ENCODE measurements at places on chromosomes 5 and 9.

DNA sequence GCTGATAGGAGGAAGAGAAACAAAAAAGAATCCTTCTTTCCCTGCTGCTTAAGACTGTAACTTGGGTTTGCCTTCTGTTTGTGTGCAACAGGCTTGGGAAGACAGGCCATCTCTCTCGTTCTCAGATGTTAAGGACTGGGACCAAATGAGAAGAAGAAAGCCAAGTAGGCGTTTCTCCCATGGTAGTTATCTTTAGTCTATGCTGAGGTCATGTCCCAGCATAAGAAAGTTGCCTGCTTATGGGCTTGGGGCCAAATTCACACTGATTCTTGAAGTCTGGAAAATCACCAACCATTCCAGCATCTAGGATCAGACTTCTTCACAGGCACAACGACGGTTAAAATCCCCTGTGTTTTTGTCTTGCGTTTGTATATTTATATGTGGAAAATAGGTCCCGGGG lies 44.2 kb upstream of the PALM2AKAP2 start:
- DNase-seq = no peak

GRCh38 chr5:60997721-60998120 lies 52.7 kb downstream of the NDUFAF2 start:
- no peak for DNase-seq

- no peak for DNase-seq
Observed at GRCh38 chr9:95225076-95225725, 92.3 kb downstream of the FANCC start.

- no peak for DNase-seq
Observed at GRCh38 chr5:167143716-167144115, 1147.7 kb upstream of the WWC1 start.

DNA sequence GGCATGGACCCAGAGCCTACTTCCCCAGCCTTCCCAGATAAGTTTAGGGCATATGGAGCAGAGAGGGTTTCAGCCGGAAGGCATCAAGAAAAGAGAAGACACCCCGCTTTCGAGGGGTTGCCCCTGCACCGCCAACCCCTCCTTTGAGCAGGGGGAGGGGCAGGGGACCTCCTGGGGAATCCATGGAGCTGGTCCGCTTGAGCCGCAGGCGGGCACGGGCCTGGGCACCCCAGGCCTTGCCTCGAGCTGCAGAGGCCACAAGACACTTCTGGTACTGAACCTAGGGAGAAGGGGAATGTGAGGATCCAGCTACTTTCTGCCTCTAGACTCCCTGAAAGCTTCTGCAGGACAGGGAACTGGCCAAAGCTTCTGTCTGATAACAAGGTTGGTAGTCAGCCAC lies 1.3 kb upstream of the SRA1 start:
- no peak for DNase-seq

GRCh38 chr9:72476617-72477437 lies 44.6 kb upstream of the TMC1 start:
- DNase-seq = peak; percentile 21

- no peak for DNase-seq
Observed at GRCh38 chr5:78791501-78792100, 143.0 kb upstream of the LHFPL2 start.

- no peak for DNase-seq
Observed at GRCh38 chr5:161630948-161631347, 54.6 kb upstream of the GABRA6 start.

DNA sequence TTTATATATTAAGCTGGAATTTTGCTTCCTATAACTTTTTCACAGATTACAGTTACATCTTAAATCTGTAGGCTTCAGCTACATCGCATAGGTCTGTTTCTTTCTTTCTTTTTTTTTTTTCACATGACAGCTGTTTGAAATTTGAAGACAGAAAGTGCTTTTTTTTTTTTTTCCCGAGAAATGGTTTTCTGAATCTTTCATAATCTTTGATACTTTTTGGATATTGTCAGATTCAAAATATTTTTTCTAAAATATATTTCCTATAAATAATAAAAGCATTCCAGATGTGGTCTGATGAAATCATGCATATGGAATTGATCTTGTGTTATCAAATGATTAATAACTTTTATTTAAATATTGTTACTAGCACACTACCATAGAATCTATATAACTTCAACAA lies 212.2 kb downstream of the TAF11L14 start:
- DNase-seq = no peak

GRCh38 chr9:127229691-127230417 lies 34.7 kb upstream of the GARNL3 start:
- DNase-seq = no peak

- DNase-seq = peak; percentile 19
Observed at GRCh38 chr9:111597852-111598732, 1.4 kb downstream of the PTGR1 start.

GRCh38 chr5:150787656-150788055 lies 9.1 kb downstream of the SMIM3 start:
- no peak for DNase-seq

GRCh38 chr5:13357929-13358328 lies 586.6 kb downstream of the DNAH5 start:
- DNase-seq = no peak

GRCh38 chr5:30561771-30562170 lies 631.7 kb upstream of the CDH6 start:
- no peak for DNase-seq

- no peak for DNase-seq
Observed at GRCh38 chr5:14594378-14595074, 12.9 kb downstream of the OTULINL start.

DNA sequence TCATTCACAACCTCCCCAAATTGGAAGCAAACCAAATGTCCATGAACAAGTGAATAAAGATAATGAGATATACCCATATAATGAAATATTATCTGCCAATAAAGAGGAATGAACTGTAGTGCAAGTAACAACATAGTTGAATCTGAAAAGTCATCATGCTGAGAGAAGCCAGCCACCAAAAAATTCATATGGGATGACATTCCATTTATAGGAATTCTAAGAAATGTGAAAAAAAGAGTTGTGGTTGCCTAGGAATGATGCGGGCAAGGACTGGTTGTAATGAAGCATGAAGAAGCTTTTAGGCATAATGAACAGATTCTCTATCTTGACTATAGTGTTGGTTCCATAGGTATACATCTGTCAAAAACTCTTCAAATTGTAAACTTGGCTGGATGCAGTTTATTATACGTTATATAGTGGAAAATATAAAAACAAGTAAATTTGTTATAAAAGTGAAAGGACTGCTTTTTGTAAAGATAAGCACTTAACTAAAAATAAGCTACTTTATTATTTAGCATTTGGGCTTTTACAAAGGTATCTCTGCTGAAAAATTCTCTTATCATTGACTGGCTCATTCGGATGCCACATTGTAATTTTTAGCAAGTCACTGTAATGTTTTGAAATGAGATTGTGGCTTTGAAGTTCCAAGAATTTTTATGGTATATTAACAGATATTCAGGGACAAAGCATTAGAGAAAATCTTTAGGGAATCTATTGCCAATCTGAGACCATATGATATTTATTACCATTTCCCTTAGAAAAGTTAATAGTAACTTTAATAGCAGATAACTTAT lies 21.2 kb upstream of the TTC23L start:
- no peak for DNase-seq

DNA sequence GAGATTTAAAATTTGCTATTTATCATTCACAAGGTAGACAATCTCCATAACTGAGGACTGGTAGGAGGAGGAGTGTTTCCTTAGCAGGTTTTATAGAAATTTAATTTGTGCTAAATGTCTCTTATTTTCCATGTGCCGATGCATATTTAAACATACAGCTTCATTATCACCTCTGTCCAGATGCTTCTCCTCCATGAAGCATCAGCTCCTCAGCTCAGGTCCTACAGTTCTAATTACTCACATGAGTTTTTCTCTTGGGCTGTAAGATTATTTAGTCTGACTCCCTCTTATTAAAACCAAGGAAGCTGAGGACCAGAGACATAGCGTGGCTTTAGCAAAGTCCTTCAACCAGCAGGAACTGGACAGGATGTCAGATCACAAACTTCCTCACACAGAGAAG lies 300.2 kb upstream of the PANK3 start:
- no peak for DNase-seq

- no peak for DNase-seq
Observed at GRCh38 chr5:59327191-59327980, 566.1 kb downstream of the PDE4D start.

DNA sequence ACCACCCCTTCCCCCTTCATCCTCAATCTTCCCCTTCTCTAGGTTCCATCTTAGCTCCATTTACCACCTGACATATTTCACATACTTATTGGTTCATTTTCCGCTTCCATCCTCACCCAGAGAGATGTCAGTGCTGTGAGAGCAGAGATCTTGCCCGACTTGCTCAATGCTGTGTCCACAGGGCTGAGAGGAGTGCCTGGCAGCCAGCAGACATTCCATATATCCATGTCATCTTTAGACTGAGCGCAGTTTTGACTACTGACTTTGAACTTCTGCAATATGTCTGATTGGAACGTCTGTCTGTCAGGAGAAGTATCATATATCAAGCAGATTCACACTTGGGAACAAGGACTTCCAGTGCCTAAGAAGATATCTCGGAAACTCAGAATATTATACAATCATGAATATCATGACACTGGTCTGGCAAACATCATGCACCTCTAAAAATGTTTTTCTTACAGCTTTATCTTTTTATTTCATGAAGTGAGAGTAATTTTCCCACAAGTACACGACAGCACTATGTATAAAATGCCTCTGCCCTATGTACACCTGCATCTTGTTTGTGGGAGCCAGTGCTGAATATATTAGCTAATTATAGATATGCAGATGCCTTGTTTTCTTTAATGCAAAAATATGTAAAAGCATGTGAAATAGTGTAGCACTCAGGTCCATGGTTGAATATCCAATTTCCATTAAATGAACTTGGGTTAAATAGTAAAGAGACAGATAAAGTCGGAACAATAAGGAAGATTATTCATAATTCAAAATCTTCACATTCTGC lies 454.0 kb upstream of the DAP start:
- DNase-seq = no peak

- no peak for DNase-seq
Observed at GRCh38 chr9:108860764-108861163, 1.3 kb upstream of the ACTL7A start.

- no peak for DNase-seq
Observed at GRCh38 chr5:11609570-11610303, 294.5 kb downstream of the CTNND2 start.

DNA sequence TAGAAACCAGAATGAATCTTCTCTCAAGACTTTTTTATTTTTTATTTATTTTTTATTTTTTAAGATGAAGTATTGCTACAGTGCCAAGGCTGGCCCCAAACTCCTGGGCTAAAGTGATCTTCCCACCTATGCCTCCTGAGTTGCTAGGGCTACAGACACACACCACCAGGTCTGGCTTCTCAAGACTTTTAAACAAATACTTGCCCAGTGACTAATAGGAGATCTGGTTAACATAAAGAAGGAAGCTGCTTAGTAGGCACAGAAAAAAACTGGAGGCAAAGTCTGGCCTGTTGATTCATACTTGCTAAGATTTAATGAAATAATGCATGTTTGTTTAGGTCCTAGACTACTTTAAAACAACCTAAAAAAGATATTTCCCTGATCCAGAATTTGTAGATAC lies 43.8 kb downstream of the SLC38A9 start:
- no peak for DNase-seq

DNA sequence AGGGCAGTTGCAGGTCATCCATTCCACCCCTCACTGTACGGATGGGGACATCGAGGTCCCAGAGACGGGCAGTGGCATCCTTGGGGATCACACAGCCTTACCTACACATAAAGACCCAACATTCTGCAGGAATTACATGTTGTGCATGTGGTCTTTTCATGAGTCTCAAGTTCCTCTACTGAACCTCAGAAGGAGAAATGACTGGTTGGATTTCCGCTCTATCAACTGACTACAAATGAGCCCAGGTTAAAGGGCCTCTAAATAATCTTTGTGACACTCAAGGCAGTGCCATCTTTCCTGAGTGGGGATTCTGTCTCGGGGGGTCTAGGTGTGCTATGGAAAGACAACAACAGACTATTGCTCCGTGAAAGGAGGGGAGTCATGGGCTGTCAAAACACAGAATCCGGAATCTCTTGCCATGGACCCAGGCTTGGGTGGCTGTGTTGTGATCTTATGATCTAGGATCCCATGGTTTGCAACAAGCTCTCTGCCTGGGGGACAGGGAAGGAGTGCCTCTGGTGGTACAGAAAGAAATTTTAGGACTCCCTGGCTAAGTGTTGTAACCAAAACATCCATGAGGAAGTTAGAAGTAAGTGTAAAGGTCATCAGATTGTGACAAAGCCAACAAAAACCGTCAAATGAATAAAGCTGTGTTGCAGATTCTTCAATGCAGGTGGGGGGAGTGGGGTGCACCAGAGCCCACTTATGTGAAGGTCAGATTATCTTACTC lies 1.9 kb upstream of the SLC31A2 start:
- DNase-seq = no peak

GRCh38 chr9:24071091-24071490 lies 245.1 kb upstream of the ELAVL2 start:
- DNase-seq = no peak

DNA sequence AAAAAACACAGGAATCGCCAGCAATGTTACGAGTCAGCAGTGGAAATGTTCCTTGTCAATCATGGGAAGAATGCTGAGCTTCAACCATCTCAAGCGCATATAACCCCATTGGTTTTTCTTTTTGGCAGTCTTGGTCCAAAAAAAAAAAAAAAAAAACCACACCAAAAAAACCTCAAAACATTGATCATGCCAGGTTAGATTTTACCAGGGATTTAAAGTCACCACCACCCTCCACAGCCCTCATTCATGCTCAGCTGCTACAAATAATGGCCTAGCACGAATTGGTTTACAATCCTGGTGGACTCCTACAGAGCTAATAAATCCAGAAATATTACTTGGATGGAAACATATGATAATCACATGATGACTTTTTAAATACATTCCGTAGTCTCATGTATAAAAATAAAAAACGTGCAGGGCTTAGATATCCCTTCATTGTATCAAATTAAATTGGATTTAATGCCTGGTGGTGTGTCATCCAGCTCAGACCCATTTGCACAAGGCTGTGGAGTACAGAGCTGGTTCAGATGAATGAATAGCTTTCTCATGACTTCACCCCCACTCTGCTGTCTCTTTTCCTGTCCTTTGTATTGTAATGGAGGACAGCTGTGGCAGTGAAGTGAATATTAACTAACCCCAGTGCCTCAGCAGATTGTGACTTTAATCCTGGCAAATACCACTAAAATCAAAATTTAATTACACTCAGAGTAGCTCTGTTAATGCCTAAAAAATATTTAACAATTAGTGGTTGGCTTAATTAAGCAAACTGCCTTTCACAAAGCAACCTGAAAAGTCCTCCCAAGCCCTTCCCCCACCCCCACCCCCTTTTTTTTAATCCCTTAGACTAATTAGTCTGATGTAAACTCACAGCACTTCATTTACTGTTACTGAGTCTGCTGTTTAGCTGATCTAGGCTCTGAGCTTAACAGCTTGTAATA lies 626.5 kb upstream of the ZNF608 start:
- no peak for DNase-seq

Measured in T-helper 22 cell (primary cell).